ENCODE measurements at places on chromosomes 11 and 22.

- DNase-seq, result peak; percentile 67
These were observed at the start of gene C1QTNF5 for GRCh38 chr11:119340335-119341221. Gene C1QTNF5 (minus strand): TSS chr11:119340883. CDS start chr11:119340397, 486 bp downstream.

DNA sequence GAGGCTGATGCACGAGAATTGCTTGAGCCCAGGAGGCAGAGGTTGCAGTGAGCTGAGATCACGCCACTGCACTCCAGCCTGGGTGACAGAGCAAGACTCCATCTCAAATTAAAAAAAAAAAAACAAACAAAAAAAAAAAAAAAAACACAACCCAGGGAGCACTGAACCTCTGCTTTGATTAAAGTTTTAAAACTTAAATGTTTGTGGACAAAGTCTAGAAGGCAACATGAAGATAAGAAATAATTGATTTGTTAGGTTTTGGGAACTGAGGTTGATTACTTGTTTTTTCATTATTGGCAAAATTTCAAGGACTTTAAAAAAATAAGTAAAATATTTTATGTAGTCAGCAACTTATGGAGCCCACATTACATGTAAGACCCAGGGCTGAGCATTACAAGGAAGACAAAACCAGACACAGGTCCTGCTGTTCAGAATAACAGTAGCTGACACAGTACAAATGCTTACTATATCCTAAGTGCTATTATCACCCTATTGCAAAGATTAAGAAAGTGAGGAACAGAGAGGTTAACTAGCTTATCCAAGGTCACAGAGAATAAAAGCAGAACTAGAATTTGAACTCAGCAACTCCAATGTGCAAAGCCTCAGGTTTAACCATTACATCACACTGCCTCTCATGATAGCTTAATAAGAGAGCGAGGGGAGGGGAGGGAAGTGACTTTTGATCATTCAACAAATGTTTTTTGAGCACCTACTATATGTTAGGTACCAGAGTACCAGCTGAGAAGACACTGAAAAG lies 2.3 kb upstream of the CRY2 start:
- DNase-seq, result no peak

DNA sequence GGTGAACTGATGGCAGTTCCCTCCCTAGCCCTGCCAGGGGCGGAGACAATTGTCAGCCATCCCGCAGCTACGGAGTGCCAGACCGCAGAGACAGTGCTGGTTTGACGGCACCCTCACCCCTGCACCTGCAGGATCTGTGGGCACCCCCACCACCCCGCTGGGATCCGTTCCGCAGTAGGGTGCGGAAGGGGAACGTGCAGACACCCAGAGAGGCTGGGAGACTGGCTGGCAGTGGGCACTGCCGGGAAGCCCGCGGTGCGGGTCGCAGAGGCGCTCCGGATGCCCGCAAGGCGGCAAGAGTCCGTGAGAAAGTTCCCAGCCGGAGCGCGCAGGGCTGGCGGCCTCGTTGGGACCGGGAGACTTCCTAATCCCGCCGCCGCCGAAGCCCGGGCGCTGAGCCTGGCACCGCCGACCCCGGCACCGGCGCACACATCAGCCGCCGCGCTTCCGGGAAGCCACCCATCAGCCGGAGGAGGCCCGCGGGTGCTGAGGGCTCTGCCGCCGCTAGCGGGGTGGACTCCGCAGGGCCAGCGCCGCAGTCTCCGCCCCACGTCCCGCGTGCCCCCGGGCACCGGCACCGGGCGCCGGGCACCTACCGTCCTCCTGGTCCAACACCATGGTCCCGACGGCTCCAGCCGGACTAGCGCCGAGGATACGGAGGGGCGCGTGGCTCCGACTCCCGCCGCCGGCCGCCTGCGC lies 4.3 kb upstream of the LMO1 start:
- DNase-seq, result no peak

GRCh38 chr11:128512474-128512996 lies 74.8 kb downstream of the ETS1 start:
- DNase-seq, result peak; percentile 16

DNA sequence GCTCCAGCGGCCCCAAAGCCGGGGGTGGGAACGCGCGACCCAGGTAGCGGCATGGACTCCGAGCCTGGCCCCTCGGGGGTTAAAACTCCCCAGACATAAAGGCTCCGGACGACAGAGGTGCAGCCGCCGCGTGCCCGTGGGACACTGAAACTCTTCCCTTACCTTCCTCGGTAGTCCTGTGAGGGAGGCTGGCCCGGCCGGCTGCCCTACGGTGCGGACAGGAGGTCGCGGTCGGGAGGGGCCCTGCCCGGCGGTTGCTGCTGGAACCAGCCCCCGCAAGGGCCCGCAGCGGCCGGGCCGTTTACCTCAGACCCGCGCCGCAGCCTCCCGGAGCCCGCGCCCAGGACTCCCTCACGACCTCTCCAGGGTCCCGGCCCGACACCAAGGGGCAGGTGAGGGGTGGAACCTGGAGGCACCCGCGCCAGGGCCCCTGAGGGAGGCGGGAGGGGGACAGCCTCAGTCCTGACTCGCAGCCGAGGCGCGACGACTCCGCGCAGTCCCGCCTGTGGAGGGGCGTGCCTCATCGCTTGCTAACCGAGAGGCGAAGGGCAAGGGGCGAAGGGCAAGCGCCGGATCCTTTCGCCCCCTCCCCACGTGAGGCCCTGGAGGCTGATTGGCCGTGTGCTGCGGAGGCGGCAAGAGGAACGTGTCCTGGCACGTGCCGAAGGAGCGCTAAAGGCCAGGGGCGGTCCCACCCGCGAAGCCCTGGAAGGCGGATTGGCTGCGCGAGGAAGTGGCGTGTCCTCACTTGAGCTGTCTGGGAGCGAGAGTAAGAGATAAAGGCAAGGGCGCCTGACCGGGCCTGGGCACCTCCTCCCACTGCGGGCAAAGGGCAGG lies at the start of gene UPB1:
Gene UPB1 (plus strand): TSS at position 805 of the 837 bp plus-strand sequence. CDS start 72 bp downstream, outside the sequence.
- no peak for DNase-seq

DNA sequence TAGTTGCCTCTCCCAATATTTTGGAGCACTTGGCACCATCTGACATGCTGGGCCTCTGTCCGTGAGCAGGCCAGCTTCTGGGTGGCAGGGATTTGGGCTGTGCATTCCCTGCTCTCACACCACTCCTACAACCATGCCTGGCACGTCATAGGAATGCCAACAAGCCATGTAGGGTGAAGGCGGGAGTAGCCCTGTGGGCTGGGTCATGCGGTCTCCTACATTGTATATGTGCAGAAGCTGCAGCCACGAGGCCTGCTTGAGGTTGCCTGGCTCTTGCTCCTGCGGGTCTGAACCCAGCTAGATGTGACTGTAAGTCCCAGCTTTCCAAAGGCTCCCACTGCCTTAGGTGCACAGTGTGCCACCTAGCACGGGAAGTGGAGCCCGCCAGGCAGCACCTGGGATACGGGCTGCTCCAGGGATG lies 14.5 kb downstream of the MYEOV start:
- no peak for DNase-seq

- peak; percentile 36 for DNase-seq
These were observed 90.8 kb upstream of the SHANK2 start for GRCh38 chr11:71342951-71343827.

- peak; percentile 40 for DNase-seq
These were observed 47.6 kb downstream of the BRD1 start for GRCh38 chr22:49779853-49780697.

GRCh38 chr11:2447253-2447950 lies 2.6 kb downstream of the KCNQ1 start:
- DNase-seq, result no peak

DNA sequence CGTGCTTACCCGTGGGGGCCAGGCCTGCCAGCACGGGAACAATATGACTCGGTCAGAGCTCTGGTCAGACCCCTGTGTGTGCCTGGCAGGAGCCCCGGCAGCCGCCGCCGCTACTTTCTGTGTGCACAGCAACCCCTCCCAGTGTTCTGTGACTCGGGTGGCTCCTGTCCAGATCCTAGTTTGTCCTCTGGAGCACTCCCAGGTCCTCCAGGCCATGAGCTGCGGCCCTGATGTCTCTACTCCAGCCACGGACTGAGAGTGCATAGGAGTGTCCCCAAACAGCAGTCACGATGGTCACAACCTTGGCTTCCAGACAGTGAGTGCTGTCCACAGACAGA lies 3.2 kb downstream of the NDUFS8 start:
- no peak for DNase-seq

DNA sequence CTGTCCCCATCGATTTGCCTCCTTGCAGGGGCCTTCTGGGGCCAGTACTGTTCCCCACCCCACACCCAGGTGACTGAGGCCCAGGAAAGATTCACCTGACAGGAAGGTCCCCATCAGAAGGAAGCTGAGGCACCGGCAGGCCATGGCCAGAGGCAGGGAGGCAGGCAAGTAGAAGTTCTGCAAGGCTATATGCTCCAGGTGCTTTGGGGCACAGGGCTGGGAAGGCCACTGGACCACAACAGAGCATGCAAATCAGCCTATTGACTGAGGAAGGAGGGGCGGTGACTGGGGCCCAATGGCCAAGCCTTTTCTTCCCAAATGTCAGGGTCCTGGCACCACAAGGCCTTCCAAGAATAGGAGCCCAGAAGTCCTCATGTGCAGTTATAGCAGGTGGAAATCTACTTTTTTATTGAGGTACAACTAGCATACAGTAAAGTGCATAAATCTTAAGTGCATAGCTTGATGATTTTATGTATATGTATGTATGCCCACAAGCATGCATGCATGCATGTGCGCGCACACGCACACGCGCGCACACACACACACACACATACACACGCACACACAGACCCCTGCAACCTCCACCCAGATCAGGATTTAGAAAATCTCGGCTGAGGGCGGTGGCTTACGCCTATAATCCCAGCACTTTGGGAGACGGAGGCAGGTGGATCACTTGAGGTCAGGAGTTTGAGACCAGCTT lies at the start of gene VPREB3:
Gene VPREB3 (minus strand): TSS at position 206 of the 700 bp plus-strand sequence. CDS start 62 bp downstream, at position 144.
- no peak for DNase-seq

DNA sequence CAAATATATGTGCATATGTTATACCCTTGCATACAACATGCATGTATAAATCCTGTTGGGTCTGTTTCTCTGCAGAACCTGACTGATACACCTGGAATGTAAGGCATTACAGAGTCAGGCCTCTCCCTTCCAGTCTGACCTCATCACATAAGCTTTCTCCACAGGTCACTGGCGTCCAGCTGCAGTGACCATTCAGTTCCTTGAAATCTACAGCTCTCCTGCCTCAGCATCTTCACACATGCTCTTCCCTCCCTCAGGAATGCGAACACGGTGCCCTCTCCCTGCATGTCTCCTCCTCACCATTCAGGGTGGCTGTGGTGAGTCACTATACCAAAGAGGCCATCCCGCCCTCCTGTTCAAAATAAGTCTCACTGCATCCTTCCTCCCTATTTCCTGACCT lies 657.8 kb upstream of the B3GAT1 start:
- DNase-seq, result no peak

DNA sequence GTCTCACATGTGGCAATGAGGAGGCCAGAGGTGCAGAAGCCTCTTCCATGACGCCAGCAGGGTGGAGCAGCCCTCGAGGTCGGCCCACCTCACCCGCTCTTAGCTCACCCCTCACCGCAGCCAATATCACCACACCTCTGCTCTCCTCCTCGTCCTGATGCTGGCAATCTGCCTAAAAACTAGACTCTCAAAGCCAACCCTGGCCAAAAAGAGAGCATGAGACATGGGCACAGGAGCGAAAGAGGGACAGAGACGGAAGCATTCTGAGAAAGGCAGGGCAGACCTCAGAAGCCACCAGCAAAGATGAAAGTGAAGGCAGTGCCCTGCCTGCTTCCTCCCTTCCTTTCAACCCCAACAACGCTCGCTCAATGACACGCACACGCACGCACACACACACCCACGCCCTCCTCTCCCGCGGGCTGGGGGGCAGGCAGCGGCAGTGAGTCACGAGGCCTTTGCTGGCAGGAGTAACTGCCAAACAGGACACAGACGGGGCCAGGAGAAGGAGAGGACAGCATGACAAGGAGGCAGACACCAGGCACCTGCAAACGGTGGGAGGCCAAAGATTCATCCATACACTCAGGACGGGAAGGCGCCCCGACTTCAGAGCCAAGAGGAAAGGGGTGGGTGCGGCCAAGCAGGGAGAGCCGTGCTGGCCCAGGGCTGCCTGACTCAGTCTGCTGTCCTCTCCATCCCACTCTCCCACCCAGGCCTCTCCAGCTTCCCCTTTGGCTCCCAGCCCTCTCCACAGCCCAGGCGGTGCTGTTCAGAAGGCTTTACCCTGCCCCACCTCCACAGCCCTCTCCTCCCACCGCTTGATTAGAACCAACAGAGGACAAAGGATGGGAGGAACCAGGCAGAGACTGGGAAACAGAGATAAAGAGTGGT lies 11.4 kb downstream of the IGSF9B start:
- DNase-seq, result peak; percentile 73

DNA sequence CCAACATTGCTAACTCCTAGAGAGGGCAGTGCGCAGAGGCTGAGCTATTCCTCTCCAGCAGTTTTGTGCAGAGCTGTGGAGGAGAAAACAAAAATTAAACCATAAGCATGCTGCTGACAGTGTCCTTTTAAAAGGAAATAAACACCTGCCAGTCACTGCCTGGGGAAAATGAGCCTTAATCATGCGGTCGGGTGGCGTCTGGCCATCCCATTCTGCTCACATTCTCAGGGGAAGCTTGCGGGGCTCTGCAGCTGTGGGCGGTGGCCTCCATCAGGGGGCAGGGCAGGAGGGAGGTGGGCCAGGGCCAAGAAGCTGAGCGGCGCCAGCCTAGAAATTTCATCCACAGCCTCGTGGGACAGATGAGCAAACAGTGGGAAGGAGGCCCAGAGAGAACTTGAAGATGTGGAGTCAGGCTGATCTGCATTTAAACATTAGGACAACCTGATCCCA lies 71.0 kb upstream of the TP53I11 start:
- DNase-seq, result peak; percentile 85

DNA sequence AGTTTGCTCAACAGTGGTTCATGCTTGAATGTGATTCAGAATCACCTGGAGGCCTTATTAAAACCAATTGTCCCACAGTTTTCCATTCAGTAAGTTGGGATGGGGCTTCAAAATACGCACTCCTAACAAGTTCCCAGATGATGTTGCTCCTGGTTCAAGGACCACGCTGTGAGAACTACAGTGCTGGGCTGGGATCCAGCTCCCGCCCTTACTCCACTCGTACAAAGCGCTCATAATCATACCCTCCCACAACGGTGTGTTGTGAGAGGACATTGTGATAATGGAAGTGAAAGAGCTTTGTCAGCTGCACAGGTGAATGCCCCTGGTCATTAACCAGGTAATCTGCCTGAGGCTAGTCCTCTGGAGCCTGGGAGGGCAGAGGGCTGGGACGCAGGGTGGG lies 1.3 kb upstream of the CD82 start:
- DNase-seq, result peak; percentile 48

All from fibroblast of mammary gland (primary cell).